ENCODE measurements at places on chromosomes 13 and 19.

DNA sequence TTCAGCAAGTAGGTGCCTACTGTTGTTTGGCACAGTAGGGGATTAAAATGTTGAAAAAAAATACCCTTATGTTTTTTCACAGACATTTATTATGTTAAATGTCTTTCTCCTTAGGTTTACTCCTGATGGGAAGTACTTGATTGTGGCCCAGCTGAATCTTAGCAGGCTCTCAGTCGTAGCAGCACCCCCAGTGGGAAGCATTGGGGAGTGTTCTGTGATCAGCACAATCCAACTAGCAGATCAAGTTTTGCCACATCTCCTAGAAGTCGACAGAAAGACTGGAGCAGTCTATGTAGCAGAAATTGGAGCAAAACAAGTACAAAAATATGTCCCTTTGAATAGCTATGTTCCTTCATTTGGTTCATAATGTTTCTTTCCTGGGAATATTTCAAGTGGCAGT lies 9.3 kb downstream of the NHLRC3 start:
- DNase-seq, result no peak

- no peak for DNase-seq
Observed at GRCh38 chr13:44230736-44231135, 142.9 kb upstream of the SERP2 start.

DNA sequence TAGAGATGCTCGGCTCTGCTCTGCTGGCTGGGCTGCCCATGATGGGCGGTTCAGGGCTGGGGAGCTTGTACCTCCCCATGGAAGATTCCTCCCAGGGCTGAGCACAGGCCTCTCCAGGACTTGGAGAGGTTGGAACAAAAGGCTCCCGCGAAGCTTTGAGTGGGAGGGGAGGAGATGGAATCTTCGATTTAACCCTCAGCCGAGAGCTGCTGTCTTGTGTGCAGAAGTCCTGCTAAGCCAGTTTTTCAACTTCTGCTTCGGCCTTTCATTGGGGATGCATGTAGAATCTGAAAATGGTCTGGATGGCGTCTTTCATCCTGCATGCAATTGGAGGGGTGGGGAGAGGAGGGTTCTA lies 163.3 kb downstream of the KDM4B start:
- peak; percentile 40 for DNase-seq

GRCh38 chr19:8001995-8002849 lies 3.2 kb downstream of the ELAVL1 start:
- peak; percentile 44 for DNase-seq

DNA sequence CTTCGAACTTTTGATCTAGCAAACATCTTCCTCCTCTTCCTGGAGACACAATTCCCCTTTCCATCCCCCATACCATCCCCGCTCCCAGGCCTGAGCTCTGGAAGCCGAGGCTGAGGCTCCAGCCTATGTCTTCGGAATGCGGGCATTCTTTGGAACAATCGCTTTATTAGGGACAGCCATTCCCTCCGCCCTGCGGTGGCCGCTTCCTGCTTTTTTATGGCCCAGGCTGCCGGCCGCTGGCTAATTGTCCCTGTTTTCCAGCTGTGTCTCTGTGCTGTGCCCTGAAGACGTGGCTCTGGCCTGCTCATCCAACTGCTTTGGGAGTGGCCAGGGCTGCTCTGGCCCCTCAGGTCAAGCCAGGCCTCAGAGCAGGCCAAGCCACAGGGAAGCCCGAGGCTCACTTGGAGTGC lies 2.1 kb upstream of the CDX2 start:
- no peak for DNase-seq

- no peak for DNase-seq
Observed at GRCh38 chr13:73450583-73450982, 391.8 kb downstream of the KLF5 start.

DNA sequence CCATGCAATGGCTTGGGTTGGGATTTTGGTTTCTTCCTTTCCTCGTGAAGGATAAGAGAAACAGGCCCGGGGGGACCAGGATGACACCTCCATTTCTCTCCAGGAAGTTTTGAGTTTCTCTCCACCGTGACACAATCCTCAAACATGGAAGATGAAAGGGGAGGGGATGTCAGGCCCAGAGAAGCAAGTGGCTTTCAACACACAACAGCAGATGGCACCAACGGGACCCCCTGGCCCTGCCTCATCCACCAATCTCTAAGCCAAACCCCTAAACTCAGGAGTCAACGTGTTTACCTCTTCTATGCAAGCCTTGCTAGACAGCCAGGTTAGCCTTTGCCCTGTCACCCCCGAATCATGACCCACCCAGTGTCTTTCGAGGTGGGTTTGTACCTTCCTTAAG lies 24.1 kb downstream of the SPC24 start:
- no peak for DNase-seq

- DNase-seq, result no peak
Observed at GRCh38 chr19:3099347-3100145, 5.4 kb downstream of the GNA11 start.

DNA sequence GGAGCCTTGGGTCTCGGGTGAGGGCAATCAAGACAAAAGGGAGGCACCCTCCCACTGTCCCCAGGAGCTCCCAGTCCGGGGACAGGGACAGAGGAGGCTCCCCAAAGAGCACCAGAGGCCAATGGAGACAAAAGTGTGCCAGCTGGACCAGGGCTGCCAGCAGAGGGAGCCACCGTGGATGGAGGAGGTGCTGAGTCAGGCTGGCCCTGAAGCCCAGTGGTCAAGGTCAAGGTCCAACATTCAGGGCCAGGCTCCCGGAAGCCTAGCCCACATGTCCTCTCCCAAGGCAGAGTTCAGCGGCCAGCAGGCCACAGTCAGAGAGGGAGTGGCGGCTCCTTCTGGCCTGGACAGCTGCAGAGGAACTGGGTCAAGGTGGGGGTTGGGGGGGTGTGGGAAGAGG lies 8.4 kb downstream of the COL5A3 start:
- DNase-seq, result no peak

DNA sequence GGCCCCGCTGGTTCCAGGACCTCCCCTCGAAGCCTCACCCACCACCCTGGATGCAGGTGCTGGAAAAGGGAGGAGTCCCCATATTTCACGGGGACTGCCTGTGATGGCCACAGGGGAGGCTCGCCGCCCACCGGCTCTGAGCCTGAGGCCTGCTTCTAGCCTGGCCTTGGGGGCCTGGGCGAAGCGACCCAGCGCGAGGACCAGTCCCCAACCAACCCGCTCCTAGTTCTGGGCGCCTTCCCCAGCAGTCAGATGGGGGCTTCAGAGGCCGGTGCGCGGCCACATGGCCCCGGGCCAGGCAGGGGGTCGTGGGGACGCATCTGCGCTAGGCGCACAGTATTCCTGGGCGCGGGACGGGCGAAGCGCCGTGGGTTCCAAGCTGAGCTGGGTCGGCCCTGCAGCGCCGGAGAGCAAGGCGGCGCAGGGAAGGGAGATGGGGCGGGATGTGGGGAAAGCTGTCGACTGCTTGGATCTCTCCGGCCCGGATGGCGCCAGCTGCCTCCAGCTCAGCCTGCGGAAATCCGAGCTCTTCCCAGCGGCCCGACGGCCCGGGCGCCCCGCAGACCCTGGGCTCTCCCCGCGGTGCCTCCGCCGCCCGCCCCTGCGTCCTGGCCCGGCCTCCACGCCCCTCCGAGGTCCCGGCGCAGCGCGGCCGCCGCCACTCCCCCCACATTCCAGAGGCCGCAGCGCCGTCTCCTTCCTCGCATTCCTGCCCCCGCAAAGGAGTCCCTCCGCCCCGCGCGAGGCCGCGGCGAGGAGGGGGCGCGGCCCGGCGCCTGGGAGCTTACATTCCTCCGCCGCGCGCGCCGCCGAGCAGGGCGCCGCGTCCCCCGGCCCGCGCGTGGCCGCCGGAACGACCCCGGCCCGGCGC lies at the start of gene WTIP:
Gene WTIP, plus strand, starts transcription at position 788 of the 871 bp plus-strand sequence. CDS start 217 bp downstream, outside the sequence.
- peak; percentile 83 for DNase-seq

- DNase-seq, result no peak
Observed at GRCh38 chr13:50460358-50460757, 383.1 kb downstream of the DLEU7 start.

GRCh38 chr19:15282311-15282705 lies 50.0 kb downstream of the BRD4 start:
- DNase-seq, result no peak

- no peak for DNase-seq
Observed at GRCh38 chr13:19791953-19792537, 9.3 kb upstream of the PSPC1 start.

DNA sequence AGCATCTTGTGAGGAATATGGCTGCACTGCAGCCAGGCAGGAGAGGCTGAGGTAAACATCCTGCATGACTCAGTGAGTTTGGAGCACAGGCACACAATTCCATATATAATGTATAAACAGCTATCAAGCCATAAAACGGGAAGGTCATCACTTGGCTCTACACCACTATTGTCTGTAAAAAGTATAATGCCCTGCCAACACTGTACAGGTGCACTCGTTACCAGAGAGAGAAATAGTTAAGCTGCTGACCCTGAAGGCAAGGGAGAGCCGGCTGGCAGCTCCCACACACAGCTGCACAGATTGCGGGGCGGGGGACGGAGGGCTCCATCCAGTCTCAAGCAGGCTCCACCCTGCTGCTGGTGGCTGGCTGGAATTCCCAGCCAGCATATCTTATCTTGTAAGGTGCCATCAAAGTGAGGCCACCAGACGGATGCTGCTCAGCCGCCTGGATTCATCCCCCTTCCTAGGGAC lies 668.1 kb downstream of the SLITRK5 start:
- DNase-seq, result no peak

DNA sequence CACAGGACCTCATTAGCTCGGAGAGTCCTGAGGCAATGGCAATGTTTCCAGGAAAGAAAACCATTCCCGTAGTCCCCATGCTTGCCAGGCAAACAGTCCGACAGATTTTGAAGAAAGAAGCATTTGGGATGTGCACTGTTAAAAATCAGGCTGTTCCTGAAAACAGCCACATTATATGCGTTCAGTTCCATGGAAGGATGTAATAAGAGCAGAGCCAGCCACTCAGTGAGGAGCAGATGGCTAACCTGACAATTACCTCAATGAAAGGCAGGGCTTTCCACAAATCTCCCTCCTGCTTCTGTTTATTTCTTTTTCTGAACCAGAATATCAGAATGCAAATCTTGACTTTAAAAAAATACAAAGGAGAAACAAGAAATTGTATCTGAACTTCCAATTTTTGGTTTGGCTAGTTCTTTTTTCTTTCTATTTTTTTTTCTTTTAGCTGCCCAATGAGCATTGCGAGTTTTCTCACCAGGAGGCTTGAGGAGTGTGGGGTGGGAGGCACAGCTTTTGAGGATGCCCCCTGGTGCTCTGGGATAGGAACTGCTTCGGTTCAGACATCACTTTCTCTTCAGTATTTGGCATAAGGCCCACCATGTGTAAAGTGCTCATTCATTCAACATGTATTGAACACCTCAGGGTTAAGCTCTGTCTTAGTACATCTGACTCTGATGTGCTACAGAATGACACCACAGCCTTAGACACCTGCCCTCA lies 124.2 kb downstream of the TBC1D4 start:
- peak; percentile 67 for DNase-seq

- DNase-seq, result peak; percentile 47
Observed at GRCh38 chr19:1725100-1726064, 27.9 kb upstream of the ONECUT3 start.

- DNase-seq, result no peak
Observed at GRCh38 chr19:50972795-50973376, 3.5 kb upstream of the KLK6 start.

DNA sequence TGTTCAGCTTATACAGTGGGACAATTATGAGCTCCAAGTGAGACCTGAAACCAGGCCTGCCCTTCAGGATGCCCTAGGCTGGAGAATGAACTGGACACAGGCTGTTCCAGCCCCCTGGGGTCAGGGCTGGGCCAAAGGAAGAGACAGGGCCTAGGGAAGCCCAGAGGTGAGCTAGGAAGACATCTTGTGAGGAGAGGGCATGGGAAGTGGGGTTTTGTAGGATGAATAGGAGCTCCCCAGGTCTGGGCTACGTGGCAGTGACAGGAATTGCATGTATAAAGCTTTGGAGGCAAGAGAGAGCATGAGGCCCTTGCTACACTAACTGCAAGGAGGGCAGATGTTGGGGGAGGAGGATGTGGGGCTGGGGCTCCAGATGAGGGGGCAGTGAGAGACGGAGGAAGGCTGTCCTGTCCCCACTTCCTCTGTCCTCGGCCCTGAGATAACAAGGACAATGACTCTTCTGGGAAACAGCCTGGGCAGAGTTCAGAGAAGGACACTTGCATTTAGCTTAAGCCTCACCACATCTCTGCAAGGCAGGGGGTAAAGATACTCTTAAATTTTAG lies 1.5 kb upstream of the TBXA2R start:
- DNase-seq, result no peak

DNA sequence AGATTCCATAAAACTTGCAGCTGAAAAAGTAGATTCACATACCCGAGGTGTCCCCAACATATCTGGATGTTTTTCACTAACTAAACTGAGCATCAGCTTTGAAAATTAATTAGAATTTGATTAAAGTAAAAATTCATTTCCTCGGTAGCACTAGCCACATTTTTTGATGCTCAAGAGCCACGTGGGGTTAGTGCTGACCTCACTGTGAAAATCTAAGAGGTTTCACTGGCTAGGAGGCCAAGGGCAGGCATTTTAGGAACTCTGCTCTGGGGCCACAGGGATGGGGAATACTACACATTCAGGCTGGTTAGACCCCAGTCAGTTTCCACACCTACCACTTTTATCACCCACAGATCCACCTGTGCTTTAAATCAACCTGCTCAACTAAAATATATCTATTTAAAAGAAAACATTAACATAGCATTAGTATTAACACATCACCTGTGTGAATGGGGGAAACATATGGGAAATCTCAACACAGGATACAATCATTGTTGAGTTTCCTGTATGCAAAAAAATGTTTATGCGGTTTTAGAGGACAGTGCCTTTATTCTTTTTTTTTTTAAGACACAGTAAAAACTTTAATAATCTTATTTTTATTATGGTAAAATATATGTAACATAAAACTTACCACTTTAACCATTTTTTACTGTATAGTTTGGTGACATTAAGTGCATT lies 45.5 kb downstream of the BRD4 start:
- DNase-seq, result no peak

- no peak for DNase-seq
Observed at GRCh38 chr13:76503766-76504165, 382.4 kb downstream of the KCTD12 start.

DNA sequence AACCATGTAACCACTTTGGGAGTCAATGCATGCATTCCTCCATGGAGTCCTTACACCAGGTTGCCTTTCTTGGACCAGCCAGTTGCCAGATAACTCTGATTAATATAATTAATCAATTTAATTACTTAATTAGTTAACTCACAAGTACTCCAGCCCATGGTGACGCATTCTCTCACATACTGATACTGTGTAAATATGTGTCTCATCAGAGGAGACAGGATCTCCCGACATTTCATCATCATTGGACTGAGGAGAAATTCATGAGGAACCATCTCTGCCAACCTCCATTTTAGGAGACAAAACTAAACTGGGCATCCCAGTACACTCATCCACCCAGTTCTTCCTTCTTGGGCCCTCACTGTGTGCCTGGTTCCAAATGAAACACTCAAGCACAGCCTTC lies 6.5 kb upstream of the CASP14 start:
- DNase-seq, result no peak

GRCh38 chr19:41299046-41299754 lies 10.8 kb upstream of the CCDC97 start:
- DNase-seq, result no peak

DNA sequence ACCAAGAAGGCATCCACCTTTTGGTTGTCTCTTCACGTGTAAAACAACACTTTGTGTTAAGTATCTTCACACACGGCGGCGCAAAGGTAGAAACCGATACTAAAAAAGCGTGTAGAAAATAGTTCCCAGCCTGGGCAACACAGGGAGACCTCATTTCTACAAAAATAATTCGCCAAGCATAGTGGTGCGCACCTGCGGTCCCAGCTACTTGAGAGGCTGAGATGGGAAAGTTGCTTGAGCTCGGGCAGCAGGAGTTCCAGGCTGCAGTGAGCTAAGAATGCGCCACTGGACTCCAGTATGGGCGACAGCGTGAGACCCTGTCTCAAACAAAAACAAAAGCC lies 573 bp upstream of the ERCC5 start:
- no peak for DNase-seq

- DNase-seq, result peak; percentile 25
Observed at GRCh38 chr13:75481176-75482069, 546 bp downstream of the TBC1D4 start.
